ENCODE measurements at places on chromosomes 7 and 10.
A peak's percentile ranks its signal among the peaks of the same experiment; 100 is the strongest.

DNA sequence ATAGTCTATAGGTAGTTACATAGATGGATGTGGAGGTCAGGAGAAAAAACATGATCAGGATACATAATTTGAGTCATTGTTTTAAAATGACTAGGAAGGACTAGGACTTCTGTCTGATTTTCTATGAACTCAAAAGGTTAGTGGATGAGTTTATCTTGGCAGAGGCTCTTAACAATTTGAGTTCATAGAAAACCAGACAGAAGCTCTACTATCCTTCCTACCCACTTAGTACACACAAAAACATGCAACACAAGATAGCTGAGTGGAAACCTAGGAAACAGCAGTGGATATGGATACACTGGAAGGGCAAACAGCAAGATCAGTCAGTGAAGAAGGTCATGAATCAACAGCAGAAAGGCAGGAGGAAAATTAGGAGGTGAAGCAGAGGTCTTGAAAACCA, 84.6 kb downstream of the VPS50 start:
- DNase-seq, result no peak

DNA sequence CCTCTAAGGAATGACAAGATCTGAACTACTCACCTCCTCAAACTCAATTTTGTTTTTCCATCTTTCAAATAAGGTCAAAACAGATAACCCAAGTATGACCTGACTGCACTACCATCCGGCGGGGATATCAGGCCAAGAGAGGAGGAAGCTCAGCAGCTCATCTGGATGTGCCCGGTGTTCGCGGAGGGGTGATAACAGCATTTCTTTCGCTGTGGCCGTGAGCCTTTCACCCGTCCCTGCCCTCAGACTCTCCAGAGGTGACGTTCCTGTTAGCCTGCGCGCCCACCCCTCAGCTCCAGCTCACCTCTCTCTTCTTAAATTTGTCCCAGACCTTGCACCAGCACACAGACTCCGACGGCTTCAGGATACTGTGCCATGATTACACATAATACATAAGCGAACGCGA, 526 bp downstream of the ZNF248 start:
- peak; percentile 56 for DNase-seq

DNA sequence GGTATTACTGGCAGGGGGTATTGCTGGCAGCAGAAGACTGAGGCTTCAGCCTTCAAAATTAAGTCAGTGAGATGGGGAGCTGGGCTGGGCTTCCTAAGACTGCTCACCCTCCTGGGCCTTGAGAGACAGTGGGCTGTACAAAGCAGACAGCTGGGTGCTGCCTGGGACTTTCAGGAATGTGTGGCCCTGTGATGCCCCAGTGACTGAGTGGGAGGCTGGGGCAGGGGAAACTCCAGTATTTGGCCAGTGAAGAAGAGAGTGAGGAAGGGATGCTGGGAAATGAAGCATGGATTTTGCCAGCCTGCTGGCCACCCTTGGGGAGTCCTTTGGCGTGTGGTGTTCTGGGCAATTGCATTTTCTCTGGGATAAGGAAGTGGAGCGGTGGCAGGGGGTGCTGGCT, 442 bp downstream of the ANKRD2 start:
- no peak for DNase-seq

- no peak for DNase-seq
Measured at GRCh38 chr10:73975388-73975787, 22.5 kb upstream of the VCL start.

DNA sequence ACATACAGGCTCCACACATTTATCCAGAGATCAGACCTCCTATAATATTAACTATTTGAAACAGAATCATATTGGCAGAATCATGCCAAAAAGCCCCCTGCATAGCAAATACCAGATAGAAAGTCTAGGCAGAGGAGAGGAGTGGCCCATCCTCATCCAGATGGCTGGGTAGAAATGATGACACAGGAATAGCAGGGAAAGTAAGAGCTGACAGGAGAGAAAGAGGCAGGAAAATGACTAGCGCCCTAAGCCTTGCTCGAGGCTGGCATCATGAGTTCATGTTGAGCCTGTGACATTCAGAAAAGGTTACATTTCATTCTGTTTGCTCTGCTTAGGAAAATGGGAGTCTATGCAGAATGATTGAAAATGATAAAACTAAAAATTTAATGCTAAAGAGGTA, 27.6 kb downstream of the WIPF3 start:
- DNase-seq, result no peak

GRCh38 chr7:34840176-34840785, 182.3 kb downstream of the NPSR1 start:
- DNase-seq, result no peak

DNA sequence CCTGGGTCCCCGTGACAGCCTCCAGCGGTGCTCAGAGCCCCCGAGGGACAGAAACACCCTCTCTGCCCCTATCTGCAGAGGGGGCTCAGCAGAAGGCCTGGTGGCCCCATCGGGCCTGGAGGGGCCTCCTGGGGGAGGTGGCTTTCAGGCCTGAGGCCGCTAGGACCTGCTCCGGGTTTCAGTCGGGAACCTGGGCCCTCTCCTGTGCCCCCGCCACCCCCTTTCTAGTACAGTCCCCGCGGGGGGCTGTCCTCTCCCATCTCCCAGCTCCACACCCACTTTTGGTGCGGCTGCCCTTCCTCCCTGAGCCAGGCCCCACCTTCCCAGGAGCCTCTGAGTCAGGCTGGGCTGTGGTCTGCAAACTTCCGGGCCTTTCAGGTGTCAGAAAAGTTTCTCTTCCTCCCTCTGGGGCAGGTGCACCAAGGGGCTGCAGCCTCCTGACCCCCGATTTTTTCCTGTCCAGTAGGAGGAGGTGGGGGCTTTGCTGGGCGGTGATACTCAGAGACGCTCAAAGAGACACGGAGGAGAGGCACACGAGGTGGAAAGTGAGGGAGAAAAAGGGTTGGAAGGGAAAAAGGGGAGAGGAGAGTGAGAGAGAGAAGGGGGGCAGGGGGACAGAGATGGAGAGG, 692 bp downstream of the CARD11 start:
- DNase-seq, result peak; percentile 86

GRCh38 chr7:153110606-153111005, 351.1 kb downstream of the ACTR3B start:
- DNase-seq, result no peak

DNA sequence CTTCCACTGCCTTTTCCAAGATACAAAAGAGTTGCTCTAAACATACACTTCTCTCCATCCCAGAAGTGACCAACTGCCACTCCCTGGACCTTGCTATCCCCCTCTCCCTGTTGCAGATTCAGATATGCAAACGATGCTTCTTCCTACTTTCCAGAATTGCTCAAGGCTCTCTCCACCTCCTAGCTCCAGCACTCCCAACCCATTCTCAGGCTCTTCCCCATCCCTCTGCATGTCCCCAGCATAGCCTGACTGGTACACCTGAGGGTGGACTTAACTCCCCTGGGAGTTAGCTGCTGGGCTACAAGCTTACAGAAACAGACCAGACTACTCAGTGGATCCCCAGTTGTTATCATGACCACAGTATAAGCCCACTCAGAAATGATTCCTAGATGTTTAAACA, 27.6 kb downstream of the MKRN1 start:
- DNase-seq, result no peak

DNA sequence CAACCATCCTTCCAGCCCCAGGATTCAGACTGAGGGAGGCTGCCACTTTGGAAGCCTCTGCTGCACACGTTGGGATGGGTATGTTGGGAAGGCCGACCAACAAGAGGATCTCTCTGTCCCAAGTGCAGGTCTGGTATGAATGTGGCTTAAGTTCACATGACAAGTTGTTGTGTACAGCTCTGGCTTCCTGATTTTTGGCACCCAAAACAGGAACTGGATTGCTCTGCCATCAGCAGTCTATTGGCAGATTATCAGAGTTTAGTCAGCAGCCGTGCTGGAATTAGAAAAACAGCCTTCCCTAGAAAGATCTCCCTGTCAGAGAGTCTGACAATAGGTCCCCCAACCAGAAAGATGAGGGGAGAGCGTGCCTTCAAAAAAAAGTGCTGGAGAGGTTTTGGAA, 66.9 kb downstream of the GOLGA7B start:
- no peak for DNase-seq

- DNase-seq, result no peak
Measured at GRCh38 chr10:78656417-78657162, 412.2 kb upstream of the ZMIZ1 start.

- no peak for DNase-seq
Measured at GRCh38 chr10:103556383-103557007, 63.0 kb downstream of the NEURL1 start.

DNA sequence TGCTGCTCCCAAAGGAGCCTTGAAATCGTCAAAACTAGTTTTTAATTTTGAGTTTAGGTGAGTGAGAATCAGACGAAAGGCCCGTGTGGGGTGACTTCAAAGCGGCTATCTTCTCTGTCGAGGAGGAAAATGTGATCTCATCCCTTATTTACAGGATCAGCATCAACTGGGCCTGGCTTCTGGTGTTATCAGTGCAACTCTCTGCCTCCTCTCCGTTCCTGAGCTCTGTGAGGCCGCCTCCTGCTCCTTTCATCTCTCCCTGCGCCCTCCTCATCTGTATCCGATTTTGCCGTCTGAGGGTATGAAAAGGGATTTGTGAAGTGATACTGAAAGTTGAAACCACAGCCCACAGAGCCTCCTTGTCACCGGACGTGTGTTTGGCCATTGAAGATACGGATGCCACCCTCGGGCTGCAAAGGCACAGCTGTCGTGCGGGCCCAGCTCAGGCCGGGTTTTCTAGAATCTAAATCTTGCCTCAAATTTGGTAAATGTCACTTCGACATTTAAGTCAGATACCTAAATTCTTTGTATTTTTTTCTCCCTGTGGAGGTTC, 408.7 kb upstream of the ADARB2 start:
- DNase-seq, result no peak

DNA sequence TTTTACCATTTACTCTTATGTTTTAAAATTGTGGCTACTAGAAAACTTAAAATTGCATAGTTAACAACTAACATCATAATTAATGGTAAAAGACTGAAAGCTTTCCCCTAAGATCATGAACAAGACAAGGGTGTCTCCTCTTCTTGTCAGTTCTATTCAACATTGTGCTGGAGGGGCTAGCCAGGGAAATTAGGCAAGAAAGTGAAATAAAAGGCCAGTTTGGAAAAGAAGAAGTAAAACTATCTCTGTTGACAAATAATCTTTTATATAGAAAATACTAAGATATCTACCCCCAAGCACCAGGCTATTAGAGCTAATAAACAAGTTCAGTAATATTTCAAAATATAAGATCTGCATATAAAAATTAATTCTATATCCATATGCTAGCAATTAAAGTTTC, 46.9 kb upstream of the MXI1 start:
- no peak for DNase-seq

DNA sequence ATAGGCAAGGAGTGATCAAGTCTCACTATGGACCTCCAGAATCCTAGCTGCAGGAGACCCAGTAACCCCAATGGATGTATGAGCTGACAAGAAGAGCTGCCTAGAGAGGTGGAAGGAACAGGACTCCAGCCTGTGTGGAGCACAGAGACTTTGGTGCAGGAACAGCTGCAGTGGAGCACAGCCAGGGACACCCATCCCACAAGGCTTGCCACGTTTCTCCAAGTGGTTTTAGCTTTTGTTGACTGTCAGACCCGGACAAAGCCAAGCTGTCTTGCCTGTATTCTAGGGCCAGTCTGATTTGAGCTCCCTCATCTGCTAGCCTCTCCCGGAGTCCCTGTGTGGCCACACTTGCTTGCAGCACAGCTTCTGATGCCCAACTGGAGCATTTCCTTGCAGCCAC, 224.7 kb downstream of the CHRM2 start:
- DNase-seq, result no peak

DNA sequence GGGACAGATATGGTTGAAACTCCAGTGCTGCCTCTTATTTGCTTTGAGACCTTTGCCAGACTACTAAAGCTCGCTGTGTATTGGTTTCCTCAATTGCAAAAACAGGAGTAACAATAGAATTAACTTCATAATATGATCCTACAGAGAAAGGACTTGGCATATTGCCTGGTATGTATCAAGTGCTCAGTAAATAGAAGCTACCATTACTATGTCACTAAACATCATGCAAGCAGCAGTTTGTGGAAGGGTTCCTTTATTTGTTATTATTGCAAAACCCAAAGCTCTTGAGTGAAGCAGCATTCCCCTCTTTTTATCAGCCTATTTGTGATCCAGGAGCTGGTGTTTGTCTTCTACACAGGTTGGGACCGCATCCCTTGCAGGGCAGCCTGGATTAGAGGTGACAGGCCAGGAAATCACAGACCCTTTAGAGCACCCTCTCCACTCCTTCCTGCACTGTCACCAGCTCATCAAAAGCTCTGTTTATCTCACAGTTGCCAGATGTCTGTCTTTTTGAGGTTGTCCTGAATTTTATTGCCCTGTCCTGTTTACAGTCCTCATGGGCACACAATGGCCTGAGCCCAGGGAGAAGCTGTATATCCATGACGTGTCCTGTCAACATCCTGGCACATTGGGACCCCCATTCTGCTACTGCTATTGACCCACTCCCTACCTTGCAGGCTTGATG, 121.5 kb downstream of the SNX10 start:
- no peak for DNase-seq

- DNase-seq, result no peak
Measured at GRCh38 chr10:119518176-119518575, 24.3 kb downstream of the RGS10 start.

DNA sequence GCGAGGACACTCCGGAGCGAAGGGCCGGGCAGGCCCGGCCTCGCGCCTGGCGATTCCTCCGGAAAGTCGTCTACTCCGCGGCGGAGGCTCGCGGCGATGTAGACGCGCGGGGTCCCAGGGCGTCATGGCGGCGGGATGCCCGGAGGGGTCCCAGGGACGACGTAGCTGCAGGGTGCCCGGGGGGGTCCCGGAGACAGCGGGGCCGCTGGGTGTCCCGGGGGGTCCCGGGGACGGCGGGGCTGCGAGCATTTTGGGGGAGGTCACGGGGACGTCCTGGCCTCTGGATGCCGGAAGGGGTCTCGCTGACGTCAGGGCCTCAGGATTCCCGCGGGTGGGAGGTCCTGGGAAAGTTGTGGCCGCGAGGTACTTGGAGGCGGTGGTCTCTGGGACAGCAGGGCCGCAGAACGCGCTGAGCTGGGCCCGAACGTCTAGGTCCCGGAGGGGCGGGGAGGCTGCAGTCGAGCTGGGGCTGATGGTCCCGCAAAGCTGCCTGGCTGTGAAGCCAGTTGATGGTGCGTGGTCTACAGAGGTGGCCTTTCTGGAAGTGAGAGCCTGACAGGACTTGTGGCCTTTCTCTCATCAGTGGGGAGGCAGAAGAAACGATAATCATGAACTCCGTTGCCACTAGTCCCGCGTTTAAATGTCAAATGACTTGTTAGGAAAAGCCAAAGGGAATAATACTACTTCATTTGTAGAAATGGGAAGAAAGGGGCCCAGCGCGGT, 637 bp downstream of the HSPA14 start:
- peak; percentile 55 for DNase-seq

DNA sequence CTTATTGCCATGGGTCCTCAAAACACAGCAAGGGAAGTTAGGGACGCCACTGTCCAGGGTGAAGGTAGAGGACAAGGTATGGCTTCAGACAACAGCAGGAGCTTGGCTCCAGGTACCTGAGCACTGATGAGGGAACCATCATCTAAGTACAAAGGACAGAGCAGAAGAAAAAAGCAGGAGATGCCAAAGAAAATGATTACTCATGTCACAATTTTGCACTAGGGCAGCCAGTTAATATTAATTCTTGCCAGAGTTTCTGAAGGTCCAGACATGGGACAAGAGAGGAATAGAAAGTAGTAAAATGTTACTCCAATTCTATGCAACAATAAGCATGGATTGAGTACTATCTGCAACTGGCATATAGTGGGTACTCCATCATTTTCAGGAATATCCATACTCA, 14.1 kb downstream of the PTN start:
- DNase-seq, result no peak

Data from activated CD4-positive, alpha-beta T cell treated with anti-CD3 and anti-CD28 coated beads for 36 hours (primary cell).